ENCODE measurements at places on chromosomes 4 and X.

DNA sequence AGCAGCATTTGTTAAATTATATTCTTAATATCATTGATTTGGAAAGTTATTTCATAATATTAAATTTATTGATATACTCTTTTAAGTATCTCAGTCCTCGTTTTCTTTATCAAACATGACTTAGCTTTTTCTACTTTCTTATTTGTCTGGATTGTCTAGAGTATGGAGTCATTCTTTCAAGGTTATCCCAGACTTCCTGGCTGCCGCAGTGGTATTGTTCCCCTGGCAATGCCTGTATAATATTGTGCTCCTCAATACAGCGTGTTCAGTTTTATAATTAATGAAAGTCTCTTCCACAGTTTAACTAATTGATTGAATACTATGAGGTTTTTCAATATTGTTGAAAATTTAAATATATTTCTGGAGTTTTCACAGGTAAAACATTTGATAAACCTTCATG is 310.9 kb downstream of the ANKRD50 start:
- DNase-seq: no peak

GRCh38 chr4:98646422-98646821 is 12.0 kb downstream of the TSPAN5 start:
- DNase-seq: no peak

- DNase-seq: peak; percentile 15
Measured at GRCh38 chr4:127708985-127709384, 21.2 kb upstream of the SLC25A31 start.

DNA sequence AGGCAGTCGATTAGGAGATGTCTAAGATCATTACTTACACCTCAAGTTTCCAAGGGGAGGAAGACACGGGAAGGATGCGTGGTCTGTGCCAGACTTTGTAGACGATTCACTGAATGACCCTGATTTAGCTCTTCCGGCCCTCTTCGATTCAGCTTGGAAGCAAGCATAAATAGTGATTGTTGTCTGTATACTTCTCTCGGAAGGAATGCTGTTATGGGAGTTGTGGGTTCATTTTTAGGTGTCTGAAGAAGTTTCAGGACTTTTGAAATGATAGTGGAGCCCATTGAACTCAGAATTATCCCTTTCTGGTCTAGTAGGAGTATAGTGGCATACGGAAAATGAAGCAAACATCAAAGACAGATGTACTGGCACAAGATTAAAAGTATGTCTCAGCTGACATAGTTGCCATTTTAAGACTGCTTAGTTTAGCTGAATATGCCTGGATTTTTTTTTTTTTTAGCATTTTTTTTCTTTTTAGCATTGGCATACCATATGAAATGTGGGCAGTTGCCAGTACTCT is 1.0 kb upstream of the ANKRD17 start:
- DNase-seq: peak; percentile 3

GRCh38 chr4:8195431-8195830 is 3.7 kb upstream of the SH3TC1 start:
- DNase-seq: no peak

DNA sequence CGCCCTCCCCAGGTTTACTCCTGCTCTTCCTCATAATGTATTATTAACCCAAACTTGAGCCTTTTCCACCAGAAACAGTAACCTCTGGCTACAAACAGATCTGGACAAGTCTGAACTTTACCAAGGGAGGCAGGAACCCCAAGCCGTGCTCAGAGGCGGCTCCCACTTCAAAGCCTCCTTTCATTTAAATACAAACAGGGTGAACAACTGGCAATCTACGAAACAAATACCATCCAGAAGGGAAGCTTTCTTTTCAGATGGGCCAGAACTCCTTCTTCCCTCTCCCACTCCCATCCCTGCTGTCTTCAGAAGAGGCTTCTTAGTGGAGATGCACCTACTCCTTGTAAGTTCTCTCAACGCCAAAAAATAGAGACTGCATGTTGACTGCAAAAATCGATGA is 2.1 kb upstream of the GPC4 start:
- no peak for DNase-seq

GRCh38 chrX:154013614-154014360 is 5.9 kb downstream of the IRAK1 start:
- DNase-seq: no peak

DNA sequence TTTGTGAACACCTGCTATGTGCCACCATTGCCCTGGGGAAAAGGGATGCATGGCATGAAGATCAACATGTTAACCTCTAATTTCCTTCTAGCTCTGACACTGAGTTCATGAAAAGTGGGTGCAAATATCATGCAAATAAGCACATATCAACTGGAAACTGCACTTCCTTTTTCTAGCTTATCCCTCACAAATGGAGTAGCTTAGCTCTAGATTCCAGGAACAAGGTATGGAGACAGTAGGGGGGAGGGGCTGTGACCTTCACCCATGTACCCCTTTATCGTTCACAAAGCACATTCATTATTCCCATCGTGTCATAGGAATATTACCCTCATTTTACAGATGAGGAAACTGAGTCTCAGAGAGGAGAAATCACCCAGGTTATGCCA is 37.4 kb downstream of the STARD8 start:
- no peak for DNase-seq

DNA sequence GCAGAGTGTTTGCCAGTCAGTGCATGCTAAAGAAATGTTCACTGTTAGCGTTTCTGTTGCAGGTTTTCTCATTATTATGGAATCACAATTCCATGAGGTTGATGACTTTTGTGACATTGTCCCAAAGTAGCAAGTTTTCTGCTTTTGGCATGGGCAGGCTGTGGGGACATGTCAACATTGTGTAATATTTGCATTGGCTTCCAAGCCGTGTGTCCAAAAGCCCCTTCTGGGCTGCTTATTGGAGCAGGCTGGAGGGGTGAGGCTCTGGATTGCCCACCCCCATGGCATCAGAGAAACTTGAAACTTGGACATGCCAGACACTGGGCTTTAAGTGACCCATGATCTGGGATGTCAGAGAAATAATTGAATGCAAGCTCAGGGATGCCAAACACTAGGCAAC is 90.7 kb downstream of the RTL9 start:
- DNase-seq: no peak

- no peak for DNase-seq
Measured at GRCh38 chr4:8323947-8324555, 54.5 kb downstream of the HTRA3 start.

GRCh38 chrX:46670316-46670715 is 88.6 kb downstream of the SLC9A7 start:
- DNase-seq: no peak

DNA sequence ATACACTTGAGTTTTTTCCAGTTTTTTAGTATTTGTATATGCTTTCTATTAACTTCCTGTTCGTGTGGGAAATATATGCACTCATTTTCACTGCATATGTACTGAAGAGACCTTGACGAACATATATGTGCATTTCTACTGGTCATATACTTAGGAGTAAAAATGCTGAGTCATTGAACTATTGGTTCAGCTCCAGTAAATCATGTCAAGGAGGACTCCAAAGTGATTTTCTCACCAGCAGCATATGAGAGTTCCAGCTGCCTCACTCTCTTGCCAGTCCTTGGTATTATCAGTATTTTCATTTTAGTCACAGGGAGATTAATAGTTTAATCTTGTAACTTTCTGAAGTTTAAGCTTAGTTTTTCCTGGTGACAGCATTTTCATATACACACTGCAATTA is 2750.2 kb downstream of the ARAP2 start:
- no peak for DNase-seq

- peak; percentile 7 for DNase-seq
Measured at GRCh38 chr4:140497747-140498636, at the start of gene MGAT4D. Gene MGAT4D (minus strand): TSS chr4:140498293. CDS start chr4:140498222, 71 bp downstream.

- DNase-seq: peak; percentile 70
Measured at GRCh38 chrX:2608638-2609430, 82.3 kb upstream of the CD99 start.

GRCh38 chr4:159145992-159146330 is 43.1 kb downstream of the RAPGEF2 start:
- no peak for DNase-seq
